DMS79 (cell line): ENCODE measurements at places on chromosomes 11 and 22.

DNA sequence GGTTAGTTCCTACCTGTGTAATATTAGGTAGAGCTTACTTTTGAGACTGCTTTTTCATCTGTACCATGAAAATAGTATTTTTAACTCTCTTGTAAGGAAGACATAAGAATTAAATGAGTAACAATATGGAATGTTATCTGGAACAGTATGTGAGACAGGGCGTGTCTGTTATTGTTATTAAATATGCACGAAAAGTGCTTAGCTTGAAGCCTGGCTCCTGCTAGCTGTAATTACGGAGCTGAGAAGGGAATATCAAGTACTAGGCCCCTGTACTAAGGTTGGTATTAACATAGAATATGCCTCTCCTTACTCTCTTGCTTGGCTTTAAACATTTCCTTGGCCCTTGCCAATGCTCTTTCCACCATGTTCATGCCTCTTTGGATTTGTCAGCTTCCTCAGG is 194.0 kb downstream of the FAM76B start:
- no peak for DNase-seq

DNA sequence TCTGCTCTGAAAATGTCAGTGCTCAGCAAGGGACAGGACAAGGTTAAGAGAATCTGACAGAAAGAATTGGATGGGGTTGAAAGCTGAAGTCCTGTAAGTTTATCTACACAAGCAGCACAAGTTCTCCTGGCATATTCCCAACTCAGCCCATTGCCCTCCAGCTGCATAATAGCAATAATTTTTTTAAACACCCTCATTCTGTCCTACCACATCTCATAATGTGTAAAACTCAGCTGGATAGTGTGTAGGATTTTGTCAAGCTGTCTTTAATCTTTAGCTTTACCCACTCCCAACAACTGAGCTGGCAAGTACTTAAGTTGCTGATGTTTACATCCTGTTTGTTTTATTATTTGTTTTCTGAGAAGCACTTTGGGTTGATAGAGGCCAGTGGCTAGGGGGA is 158.9 kb downstream of the CADM1 start:
- no peak for DNase-seq

DNA sequence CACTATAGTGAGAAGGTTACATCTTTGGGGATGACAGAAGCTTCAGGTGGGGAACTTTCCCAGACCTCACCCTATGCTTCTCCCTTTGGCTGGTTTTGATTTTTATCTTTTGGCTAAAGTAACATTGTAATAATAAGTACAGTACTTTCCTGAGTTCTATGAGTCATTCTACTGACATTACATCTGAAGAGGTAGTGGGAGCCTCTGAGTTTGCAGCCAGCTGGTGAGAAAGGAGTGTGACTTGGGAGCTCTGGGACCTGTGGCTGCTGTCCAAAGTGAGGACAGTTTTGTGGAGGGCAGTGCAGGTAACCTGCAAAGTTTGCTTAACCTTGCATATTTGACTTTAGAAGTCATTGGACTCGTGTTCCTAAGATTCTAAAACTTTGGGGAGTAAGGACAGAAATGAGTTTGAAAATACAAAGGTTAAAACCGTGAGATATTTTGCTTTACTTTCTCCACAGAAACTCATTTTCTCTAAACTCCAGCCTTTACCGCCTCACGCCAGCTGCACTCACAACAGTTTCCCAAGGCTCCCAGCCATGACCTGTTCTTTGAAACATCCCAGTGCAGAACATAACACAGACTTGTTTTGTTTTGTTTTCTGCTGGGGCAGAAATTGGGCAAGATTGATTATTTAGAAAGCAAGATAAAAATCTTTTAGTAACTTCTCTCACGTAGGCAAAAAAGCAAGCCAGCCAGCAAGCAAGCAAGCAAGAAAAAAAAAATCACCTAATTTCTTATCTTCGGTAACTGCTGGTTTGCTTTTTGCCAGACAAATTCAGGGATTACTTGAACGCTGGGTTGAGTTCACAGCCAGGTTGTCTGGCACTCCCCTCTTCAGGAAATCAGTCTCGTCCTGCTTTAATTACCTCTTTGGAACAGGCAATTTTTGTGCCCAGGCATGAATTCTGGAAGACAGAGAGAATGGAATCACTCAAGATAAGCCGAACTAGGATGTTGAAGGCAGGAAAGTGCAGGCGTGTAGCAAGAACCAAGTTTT is 478.3 kb upstream of the ISX start:
- no peak for DNase-seq

DNA sequence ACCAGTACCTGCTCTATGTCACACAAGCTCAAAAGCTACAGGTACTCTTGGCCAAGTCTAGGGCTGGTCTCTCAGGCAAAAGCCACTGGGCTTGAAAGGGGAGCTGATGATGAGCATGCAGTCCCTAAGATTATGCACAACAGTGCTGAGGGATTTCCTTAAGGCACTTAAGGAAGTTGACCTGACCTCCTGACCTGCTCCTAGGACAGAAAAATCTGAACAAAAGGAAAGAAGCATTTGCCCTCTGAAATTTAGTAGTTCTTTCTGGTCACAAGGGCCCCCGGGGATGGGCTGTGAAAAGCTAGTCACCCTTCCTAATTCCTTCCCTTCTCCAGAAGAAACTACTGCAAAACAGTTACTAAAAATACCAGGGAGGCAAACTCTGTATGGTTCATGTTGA is 83.6 kb upstream of the PHOX2A start:
- no peak for DNase-seq

GRCh38 chr11:119196833-119197483 is 9.2 kb upstream of the CBL start:
- peak; percentile 59 for DNase-seq

DNA sequence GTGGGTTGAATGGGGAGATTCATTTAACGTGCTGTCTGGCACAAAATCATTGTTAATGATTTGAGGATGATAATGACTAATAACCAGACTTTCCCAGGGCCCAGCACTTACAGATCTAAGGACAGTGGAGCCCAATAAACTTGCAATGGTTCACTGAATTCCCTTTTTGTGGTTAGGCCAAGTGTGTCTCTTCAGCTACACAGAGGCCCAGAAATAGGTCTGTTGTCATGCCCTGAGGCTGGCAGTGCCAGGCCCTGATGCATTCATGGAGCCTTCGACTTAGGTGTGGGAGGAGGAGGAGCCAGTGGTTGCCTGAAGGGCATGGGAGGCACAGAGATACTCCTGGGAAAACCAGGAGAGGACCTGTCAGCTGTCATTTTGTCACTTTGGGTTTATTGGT is 56.1 kb downstream of the KIAA1671 start:
- peak; percentile 60 for DNase-seq

DNA sequence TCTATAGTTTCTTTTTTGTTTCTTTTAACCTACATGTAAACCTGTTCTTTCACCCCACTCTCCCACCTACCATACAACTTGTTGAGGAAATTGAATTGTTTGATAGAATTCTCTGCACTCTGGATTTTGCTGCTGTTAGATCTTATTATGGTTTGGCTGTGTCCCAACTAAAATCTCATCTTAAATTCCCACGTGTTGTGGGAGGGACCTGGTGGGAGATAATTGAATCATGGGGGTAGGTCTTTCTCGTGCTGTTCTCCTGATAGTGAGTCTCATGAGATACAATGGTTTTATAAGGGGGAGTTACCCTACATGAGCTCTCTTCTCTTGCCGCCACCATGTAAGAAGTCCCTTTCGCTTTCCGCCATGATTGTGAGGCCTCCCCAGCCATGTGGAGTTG is 15.0 kb upstream of the PITPNB start:
- DNase-seq = no peak

- no peak for DNase-seq
Observed at GRCh38 chr11:130611791-130612251, 163.4 kb downstream of the ADAMTS15 start.

DNA sequence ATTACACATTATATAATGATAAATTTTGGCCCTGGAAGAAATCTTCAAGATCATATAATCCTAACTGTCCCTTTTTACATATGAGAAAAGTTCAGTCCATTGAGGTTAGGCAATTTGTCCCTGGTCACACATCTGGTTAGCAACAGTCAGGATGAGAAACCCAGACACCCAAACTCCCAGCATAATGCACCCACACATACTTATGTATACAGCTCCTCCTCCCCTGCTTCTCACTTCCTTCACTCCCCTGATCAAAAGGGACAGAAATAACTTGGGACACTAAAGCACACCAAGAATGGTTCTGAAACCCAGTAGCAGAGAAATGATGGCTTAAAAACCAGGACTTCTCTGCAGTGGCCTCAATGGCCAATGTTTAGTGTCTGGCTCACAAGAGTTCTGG is 11.1 kb downstream of the NUMA1 start:
- DNase-seq = no peak

DNA sequence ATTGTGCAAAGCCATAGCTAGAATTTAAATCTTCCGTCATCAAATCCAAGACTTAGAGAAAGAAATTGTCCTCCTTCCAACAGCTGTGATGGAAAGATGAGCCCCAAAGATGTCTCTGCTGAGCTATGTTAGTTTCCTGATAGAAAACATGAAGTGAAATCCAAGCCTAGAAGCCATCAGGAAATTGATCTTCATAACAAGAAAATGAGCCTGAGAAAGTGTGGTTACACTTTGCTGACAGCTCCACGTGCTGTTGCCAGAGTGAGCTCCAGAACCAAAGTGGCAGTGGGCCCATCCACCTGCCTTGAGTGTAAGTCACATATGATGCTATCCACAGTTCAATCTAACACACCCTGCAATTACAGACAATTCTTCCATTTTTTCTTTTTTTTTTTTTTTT is 58.0 kb upstream of the UBASH3B start:
- DNase-seq = no peak

DNA sequence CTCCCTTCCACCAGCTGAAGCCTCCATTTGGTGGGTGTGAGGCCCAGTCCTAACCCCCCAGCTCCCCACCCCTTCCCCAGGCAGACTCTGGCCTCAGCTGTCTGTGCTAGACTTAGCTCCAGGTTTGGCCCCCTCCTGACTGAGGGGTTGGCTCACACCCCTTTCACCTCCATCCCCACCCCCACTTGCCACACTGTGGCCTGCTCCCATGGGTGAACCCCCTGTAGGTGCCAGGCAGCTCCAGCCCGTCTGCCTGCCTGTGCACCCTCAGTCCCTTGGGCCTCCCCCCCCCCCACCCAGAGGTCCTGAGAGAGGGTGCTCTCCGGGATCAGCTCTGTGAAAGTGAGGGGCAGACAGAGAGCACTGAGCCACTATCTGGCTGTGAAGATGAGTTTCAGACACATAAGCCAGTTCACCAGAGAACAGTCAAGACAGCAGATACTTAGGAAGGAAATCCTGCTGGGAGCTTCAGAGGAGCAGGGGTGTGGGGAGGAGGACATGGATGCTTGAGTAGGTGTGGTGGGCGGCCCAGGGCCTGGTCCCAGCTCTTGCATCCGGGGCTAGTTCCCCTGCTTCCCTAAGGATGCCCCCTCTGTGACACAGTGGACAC is 36.2 kb downstream of the PPM1F start:
- DNase-seq = no peak

DNA sequence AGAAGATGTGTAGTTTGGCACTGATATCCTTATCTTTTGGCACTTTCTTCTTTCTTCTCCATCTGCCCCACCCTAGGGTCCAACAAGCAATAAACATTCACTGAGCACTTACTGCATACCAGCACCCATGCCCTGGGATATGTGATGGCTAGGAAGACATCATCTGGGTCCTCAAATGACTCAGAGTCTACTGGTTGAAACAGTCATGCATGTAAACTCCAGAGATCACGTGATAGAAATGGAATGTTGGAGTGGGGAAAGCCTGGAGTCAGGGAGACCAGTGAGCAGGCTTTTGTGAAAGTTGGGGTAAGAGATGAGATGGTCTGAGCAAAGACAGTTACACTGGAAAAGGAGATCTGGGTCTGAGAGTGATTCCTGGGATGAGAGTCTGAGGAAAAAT is 724.9 kb upstream of the TENM4 start:
- DNase-seq = no peak

DNA sequence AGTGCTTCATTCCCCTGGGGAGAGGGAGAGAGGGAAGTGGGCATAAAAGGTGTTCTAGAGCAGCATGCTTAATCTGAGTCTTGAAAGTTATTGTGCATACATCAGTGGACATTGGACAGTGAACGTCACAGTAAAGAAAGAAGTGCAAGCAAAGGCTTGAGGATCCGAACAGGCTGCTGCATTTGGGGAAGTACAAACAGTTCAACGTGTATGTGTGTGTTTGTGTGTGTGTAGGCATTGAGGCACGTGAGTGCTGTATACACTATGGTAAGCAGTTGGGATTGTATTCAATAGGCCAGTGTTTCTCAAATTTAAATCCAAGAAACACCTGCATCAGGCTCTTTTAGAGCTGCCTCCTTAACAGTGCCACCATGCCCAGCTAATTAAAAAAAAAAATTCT is 10.4 kb upstream of the EIF3M start:
- no peak for DNase-seq

DNA sequence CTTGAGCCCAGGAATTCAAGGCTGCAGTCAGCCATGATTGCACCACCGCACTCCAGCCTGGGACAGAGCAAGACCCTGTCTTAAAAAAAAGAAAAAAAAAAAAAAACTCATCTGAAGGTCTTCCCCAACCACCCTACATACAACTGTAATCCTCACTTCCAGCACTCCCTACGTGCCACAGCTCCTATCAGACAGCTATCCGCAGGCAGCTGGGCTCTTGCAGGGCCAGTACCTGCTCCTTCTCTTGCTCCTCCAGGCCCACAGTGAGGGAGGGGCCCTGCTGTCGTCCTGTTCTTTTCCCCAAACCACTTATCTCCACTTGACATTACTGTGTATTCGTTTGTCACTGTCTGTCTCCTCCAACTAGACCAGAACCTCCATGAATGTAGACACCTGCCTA is 156.1 kb upstream of the NECTIN1 start:
- peak; percentile 60 for DNase-seq

DNA sequence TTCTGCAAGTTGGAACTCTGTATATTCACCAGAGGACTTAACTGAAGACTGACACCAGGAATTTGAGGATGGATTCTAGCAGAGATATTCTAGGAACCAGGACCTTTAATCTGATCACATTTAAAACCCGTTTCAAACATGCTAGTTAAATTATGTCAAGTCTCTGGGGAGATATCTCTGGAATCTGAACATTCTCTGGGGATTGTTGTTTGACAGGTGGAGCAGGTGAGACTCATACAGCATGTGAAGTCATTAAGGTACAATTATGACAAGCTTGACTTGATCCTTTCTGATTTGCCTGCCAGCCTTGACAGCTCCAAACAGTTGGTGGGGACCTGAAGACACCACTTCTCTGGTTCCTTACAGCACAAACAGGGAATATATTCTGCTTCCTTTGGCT is 100.3 kb downstream of the FAT3 start:
- no peak for DNase-seq

DNA sequence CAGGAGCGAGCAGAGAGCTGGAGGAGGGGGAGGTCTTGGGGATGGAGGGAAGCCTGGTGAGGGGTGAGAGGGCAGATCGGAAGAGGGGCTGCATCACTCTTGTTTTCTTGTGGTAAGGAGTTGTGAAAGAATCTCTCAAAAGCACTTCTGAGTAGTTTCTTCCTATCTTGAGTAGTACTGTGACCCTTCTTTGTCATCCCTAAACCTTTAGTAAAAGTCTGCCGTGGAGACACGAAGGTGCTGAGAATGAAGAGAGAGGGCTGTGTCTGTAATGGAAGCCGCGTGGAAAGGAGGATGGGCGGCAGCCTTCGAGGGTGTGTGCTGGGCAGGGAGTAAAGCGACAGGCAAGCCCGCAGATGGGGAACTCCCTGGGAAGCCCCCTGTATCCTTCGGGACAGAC is 237.8 kb downstream of the TBC1D22A start:
- DNase-seq = no peak
